GM23338 (cell line): ENCODE measurements at places on chromosomes 11 and 22.

- no peaks in the 10 kb centered on the region for H3K36me3 ChIP-seq
- H3K4me1 ChIP-seq = no peaks in the 10 kb centered on the region
- no peak for DNase-seq
- H3K27ac ChIP-seq = no peak overlapping the region
These were observed 140.3 kb downstream of the GRIK4 start for GRCh38 chr11:120651836-120652235.

GRCh38 chr11:27470826-27471588 is 1.6 kb downstream of the LGR4 start:
- H3K4me3 ChIP-seq = peak overlapping the region; percentile 97
- H3K36me3 ChIP-seq = no peaks in the 10 kb centered on the region
- no peak overlapping the region for H3K27ac ChIP-seq

DNA sequence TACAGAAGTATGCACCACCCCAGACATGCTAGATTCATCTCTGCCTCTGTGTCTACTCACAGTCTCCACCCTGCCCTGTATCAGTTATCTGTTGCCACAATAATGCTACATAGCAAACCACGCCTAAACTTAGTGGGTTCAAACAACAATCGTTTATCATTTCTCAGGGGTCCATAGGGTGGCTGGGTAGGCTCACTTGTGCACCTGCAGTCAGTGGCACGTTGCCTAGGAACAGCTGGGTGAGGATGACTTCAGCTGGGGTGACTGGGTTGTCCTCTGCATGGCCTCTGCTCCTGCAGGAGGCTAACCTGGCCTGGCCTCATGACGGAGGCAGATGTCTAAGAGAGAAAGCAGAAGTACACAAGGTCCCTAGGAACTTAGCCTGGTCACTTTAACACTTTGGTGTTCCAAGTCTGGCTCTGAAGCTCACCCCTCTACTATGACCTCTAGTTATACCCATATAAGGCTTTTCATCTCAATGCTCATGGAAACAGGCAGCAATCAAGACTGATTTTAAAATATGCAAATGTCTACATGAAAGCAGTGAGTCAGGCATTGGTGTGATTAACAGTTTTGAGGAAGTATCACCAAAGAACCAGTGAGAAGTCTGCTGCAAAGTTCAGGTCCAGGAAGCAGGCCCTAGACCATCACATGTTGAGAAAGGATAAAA is 10.7 kb downstream of the OLFML1 start:
- no peaks in the 10 kb centered on the region for H3K27me3 ChIP-seq
- H3K27ac ChIP-seq = no peak overlapping the region
- no peak for DNase-seq
- H3K36me3 ChIP-seq = no peaks in the 10 kb centered on the region
- H3K4me1 ChIP-seq = peaks cover 17% of the 10 kb centered on the region

- H3K36me3 ChIP-seq = 0 out of 2 replicates have a peak, but pooled peaks cover 3% of the 10 kb centered on the region
- H3K4me3 ChIP-seq = no peak overlapping the region
- H3K27ac ChIP-seq = no peak overlapping the region
- no peaks in the 10 kb centered on the region for H3K27me3 ChIP-seq
- H3K4me1 ChIP-seq = no peaks in the 10 kb centered on the region
These were observed 48.4 kb upstream of the CYP2D6 start for GRCh38 chr22:42178910-42179519.

DNA sequence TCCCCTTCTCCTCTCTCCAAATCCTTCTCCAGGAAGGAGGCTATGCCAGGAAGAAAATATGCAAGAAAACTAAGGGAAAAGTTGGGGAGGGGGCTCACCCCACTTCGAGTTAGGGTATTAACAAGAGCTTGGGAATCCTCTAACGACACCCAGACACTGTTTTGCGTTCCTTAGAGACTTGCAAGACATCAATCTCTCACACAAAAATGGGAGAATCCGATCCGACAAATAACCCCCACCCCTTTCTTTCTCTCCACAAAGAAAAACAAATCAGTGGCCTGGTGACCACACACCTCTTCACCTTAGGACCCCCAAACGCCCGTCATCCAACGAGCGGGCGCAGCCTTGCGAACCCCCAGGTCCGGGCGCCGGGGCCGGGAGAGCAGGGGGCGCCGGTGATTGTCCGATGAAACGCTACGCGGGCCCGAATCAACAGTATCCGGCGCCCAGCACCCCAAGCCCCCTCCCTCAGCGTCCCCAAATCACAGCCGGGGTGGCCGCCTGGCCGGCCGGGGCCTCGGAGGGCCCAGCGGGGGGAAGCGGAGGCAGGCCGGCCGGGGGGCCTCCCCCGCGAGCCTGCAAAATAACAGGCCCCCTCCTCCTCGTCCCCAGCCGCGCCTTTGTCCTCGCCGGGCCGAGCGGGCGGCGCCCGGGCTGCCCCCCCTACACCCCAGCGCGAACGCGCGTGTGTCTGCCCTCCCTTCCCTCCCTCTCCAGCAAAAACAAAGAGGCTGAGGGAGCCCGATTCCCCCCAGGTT is 690 bp downstream of the CSNK1E start:
- H3K4me1 ChIP-seq = peaks cover 69% of the 10 kb centered on the region
- H3K4me3 ChIP-seq = peak overlapping the region; percentile 96
- peak; percentile 60 for DNase-seq

GRCh38 chr11:45471266-45471665 is 185.1 kb upstream of the SYT13 start:
- no peak overlapping the region for H3K27ac ChIP-seq
- no peaks in the 10 kb centered on the region for H3K27me3 ChIP-seq
- DNase-seq = no peak
- H3K4me1 ChIP-seq = peaks cover 5% of the 10 kb centered on the region; the same call in 1 of the 2 replicates
- H3K36me3 ChIP-seq = no peaks in the 10 kb centered on the region

- peak within 1 kb of the TSS; percentile 89 for H3K4me3 ChIP-seq
- H3K36me3 ChIP-seq = no peaks in the 10 kb centered on the region
- H3K27ac ChIP-seq = no peak within 1 kb of the TSS
- H3K4me1 ChIP-seq = peaks cover 10% of the 10 kb centered on the region
- peaks cover 9% of the 10 kb centered on the region; the same call in 1 of the 2 replicates for H3K27me3 ChIP-seq
These were observed at the start of gene KIAA0930 for GRCh38 chr22:45240810-45241631. Gene KIAA0930 (minus strand): TSS chr22:45240894. CDS start chr22:45240703, 191 bp downstream.

DNA sequence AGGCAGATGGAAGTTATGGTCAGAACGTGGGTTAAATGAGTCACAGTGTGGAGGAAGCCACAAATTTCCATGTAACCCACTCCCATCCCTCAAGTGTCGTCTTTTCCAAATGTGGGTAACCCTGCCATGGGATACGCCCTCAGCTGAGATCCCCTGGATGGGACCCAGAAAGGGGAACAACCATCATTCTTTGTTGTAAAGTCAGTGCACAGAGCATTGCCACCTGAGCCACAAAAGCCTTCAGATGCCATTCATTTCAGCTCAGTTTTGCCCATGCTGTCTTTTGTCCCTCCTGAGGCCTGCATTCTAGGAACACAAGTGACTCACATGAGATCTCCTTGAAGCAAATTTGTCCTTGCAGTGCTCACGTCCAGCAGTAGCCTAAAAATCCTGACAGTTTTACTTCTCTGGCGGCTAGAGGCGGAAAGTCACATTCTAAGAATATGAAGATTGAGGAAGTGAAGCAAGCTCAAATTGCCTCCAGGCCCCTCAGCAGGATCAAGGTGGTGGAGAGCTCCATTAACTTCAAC is 30.6 kb downstream of the MMP13 start:
- H3K4me1 ChIP-seq = no peaks in the 10 kb centered on the region
- no peak for DNase-seq
- no peak overlapping the region for H3K27ac ChIP-seq
- H3K27me3 ChIP-seq = no peaks in the 10 kb centered on the region

DNA sequence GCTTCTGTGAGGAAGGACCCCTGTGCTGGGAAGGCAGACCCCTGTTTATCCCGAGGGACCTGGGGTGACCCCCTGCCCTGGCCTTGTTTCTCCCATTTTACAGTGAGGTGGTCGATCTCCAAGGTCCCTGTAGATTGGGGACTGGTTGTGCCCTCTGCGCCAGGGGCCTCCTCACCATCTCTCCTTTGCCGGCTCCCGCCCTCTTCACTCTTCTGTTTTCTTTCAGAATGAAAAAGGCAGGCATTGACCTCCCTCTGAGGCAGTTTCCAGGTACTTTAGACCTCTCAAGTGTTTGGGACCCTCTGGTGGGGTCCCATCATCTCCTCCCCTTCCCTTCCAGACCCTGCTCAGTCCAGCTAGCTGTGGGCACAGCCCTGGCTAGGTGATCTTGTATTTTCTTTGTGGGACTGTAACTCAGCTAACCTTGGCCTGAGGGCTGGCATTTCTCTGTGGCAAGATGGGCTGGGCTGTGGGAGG is 1.5 kb downstream of the SERPINH1 start:
- peak overlapping the region; percentile 98 for H3K4me3 ChIP-seq
- H3K36me3 ChIP-seq = peaks cover 19% of the 10 kb centered on the region; the same call in 1 of the 2 replicates
- H3K27me3 ChIP-seq = no peaks in the 10 kb centered on the region
- H3K27ac ChIP-seq = peak overlapping the region; percentile 96

GRCh38 chr11:97471480-97471879 is 1081.7 kb downstream of the JRKL start:
- no peaks in the 10 kb centered on the region for H3K27me3 ChIP-seq
- no peak overlapping the region for H3K27ac ChIP-seq
- H3K4me1 ChIP-seq = no peaks in the 10 kb centered on the region
- H3K4me3 ChIP-seq = no peak overlapping the region
- no peaks in the 10 kb centered on the region for H3K36me3 ChIP-seq

DNA sequence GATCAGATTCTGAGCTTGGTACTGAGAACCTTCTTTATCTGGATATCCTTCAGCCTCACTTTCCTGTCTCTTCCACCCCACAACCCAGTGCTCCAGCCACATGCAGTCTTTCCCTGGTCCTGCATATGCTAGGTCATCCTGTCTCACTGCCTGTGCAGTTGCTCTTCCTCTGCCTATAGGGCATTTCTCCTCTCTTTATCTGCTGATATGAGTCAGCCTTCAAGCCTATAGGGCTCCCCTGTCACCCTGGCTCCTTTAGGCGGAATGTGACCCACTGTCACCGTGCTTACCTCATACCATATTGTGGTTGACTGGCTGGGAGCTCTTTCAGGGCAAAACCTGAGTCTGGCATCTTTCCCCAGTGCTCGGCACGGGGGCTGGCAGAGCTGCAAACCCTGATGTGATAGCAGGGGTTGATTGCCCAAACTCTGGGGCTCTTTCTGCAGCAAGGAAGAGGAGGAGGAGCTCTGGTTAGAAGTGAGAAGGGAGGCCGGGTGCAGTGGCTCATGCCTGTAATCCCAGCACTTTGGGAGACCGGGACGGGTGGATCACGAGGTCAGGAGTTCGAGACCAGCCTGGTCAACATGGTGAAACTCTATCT is 26.3 kb downstream of the MEI1 start:
- H3K4me1 ChIP-seq = no peaks in the 10 kb centered on the region
- DNase-seq = no peak
- H3K4me3 ChIP-seq = no peak overlapping the region
- no peak overlapping the region for H3K27ac ChIP-seq
- H3K27me3 ChIP-seq = no peaks in the 10 kb centered on the region

DNA sequence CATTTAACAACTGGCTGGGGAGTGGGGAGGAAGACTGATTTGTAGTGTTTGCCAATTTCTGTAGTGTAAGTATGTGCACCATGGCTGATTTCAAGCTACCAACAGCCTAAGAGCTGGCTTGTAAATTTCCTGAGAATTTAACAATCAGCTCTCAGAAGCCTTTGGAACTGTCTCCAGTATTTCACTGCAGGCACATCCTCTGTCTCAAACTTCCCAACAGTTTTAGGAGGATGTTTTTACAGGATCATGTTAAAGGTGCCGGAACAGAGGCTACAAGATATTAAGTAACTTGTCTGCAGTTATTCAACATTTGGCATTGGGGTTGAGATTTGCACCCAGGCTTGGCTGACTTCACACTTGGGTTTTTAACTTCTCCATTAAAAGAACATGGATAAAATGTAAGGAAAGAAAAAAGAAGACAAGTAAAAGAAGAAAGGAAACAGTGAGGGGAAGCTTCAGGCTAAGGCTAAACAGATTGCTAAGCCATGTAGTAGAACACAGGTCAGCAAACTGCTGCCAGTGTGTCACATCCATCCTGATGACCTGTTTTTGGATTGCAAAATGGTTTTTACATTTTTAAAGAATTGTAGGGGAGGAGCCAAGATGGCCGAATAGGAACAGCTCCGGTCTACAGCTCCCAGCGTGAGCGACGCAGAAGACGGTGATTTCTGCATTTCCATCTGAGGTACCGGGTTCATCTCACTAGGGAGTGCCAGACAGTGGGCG is 204.8 kb upstream of the SESN3 start:
- H3K27me3 ChIP-seq = no peaks in the 10 kb centered on the region
- no peaks in the 10 kb centered on the region for H3K36me3 ChIP-seq
- H3K4me3 ChIP-seq = no peak overlapping the region
- no peak overlapping the region for H3K27ac ChIP-seq

DNA sequence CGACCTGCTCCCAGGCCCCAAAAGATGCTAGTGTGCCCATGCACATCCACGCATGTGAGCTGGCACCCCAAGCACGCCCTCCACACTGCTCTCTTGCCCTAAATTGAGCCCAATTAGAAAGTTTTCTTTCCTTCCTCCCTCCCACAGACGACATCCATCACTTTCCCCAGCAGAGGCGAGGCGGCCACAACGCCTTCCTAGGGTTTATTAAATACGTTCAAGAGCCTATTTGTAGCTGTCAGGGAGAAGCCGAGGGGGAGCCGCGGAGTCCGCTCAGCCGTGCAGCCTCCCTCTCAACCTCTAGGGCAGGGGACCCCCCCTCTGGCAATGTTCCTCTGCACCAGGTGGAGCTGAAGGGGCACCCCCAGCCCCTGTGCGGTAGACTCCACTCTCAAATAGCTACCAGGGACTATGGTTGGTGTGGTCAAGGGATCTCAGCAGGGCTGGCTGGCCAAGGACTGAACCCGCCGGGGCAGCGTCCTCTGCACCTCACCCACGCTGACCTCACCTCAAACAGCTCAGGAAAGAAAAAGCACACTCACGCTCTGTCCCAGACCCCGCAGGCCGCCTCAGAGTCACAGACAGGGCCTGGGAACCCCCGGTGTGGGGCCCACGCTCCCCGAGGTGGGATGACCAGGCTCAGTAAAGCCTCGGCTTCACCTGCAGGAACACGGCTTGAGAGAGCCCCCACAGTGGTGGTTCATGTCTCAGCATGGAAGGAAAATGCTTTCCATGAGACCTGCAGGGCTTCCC is 152.4 kb downstream of the DSCAML1 start:
- no peaks in the 10 kb centered on the region for H3K36me3 ChIP-seq
- no peak overlapping the region for H3K27ac ChIP-seq
- no peak overlapping the region for H3K4me3 ChIP-seq
- H3K4me1 ChIP-seq = no peaks in the 10 kb centered on the region

DNA sequence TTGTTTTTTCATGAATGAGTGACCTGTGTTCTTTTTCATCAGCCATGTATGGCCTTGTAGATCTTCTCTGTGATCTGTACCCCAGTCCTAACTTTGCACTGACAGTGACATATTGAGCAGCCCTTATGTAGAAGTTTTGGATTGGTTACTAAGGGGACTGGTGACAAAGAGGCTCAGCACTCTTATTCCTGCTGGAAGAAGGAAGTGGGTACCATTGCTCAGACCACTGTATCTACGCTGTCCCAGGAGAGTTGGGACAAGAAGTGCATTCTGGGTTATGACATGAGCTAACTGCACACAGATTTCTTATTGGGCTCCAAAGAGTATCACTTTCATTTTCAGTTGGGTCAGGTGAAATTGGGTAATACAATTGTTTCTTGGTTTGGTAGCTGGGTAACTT is 107.8 kb upstream of the RASSF10 start:
- H3K4me3 ChIP-seq = no peak overlapping the region
- H3K36me3 ChIP-seq = no peaks in the 10 kb centered on the region
- H3K27me3 ChIP-seq = no peaks in the 10 kb centered on the region
- H3K27ac ChIP-seq = no peak overlapping the region
- no peak for DNase-seq

GRCh38 chr22:45896964-45897538 is 79.9 kb downstream of the WNT7B start:
- no peaks in the 10 kb centered on the region for H3K27me3 ChIP-seq
- peaks cover 5% of the 10 kb centered on the region; the same call in 1 of the 2 replicates for H3K4me1 ChIP-seq
- H3K27ac ChIP-seq = no peak overlapping the region
- no peak for DNase-seq
- no peak overlapping the region for H3K4me3 ChIP-seq
- no peaks in the 10 kb centered on the region for H3K36me3 ChIP-seq

- H3K27me3 ChIP-seq = no peaks in the 10 kb centered on the region
- H3K4me3 ChIP-seq = no peak overlapping the region
- no peak for DNase-seq
These were observed 446.6 kb downstream of the BUD13 start for GRCh38 chr11:116326146-116326545.
